Amniotic stem cell (primary cell): ENCODE measurements at places on chromosomes 1 and 21.

- no peak for DNase-seq
These were observed 75.1 kb downstream of the PHTF1 start for GRCh38 chr1:113684153-113684541.

DNA sequence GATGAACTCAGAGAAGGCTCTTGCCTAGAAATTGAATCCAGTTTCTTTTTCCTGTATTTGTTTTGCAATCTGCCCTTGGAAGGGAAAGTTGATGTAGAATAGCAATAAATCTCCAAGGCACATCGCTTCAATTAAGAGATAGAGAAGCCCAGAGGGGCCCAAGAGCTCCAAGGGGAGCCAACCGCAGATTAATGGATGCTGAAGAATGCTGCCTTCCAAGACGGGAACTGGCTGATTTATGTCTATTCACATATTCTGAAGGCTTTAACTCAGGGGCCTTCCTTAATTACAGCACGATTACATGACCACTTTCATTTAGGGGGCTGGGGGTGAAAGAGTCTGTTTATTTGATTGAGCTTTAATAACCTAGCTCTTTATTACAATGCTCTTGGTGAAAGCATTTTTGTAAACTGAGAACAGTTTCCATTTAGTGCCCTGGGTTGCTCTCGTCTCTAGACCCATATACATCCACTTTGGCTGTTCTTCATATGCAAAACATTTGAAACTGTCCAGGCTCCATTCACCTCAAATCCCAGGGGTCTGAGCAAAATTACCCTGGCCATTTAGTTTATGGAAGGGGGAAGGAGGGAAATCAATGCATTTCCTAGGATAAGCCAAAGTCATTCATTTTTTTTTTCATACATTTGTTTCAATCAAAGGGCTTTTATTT, 87.4 kb upstream of the CLDN14 start:
- no peak for DNase-seq

GRCh38 chr1:63868268-63868781, 94.5 kb downstream of the ROR1 start:
- no peak for DNase-seq

DNA sequence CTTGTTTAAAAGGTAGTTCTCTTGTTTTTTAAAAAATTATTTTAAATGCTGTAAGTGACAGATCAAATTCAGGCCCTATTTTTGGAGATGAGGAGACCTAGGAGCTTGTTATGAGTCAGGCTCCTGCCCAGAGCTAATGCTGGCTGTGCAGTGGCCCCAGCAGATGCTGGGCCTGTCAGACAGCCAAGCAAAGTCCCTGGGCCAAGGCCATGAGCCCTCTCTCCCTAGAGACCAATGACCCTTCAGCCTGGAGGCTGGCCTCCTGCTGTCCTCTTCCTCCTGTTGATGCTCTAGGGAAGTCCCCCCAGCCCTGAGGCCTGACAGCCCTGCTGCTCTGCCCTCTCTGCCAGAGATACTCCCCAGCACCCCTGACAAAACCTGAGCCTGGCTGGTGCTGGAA, 128.1 kb upstream of the CTTNBP2NL start:
- no peak for DNase-seq

DNA sequence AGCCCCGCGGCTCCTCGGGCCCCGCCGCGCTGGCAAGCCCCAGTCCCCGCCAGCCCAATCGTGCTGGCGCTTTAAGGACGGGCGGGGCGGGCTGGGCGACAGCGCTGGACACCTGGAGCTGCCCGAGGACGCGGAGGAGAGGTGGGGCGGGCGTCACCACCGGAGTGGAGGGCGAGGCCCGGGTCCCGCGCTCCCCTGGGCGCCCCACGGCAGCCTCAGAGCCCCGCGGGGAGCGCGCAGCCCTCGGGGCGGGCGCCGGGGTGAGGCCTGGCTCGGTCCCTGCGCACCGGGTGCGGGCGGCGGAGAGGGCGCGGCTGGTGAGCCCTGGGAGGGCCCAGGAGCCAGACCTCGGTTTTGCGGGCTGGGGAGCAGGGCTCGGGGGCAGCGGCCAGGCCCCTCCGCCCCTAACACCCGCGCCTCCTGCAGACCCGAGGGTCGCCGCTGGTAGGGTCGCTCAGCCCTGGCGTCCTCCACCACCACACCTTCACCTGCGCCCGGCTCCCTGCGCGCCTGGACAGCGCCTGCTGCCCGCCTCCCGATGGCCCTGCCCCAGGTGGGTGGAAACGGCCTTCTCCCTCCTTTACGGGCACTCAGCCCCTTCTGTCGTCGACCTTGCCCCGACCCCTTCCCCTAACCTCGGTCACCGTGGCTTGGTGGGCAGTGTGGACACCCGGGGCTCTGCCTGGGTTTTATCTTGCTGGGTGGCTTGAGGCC, at the start of gene TMEM61:
Gene TMEM61 (plus strand): TSS at position 101 of the 714 bp plus-strand sequence. CDS start 438 bp downstream, at position 539.
- DNase-seq = no peak

DNA sequence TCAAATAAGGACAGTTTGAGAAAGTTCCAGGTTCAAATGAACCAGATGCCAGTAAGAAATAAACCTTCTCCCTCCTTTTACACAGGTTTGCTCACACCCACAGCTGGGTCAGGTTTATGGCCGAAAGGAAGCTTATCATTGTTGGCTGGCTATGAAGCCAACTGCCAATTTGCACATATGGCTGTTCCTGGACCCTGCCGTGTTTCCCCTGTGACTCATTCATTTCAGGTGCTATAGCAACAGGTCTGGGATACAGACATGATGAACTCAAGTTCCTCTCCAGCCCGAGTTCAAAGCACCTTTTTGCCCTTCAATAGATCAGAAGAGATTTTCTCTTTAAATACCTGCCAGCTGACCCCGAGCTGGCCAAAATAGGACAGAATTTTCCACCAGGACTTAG, 134.4 kb upstream of the SMYD2 start:
- no peak for DNase-seq

- DNase-seq = no peak
These were observed 76.3 kb downstream of the MORN1 start for GRCh38 chr1:2314803-2315673.

GRCh38 chr1:1157426-1157913, 16.2 kb upstream of the TTLL10 start:
- peak; percentile 30 for DNase-seq

- peak; percentile 92 for DNase-seq
These were observed 27.5 kb downstream of the ARID1A start for GRCh38 chr1:26723013-26723991.

DNA sequence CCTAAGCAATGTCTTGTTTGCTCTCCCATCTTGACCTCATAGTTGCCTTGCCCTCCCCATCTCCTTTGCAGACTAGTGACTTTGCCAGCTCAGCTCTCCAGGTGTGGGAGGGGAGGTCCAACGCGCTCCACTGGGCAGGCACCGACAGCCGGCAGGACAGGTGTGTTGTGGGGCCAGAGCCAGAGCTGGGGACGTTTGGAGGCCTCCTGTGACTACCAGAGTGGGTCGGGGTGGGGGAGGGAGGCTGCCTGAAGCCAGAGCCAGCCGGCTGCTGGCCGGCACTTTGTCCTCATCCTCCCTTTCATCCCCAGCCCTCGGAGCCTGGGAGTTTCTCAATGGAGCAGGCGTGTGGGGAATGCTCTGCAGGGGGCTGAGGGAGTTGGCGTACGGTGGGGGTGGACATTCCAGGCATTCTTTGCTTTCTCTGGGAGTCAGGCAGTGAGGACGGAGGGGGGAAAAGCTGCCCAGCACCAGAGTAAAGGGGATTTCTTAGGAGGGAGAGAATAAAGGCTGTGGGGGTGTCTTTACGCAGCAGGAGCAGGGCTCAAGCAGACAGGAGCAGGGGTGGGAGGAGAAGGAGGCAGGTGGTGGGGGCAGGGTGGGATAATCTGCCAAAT, 20.2 kb downstream of the NUAK2 start:
- peak; percentile 61 for DNase-seq

- no peak for DNase-seq
These were observed 13.4 kb downstream of the SERINC2 start for GRCh38 chr1:31426249-31426922.

GRCh38 chr21:16532840-16533239, 803.1 kb downstream of the USP25 start:
- DNase-seq = no peak

GRCh38 chr1:235820061-235820460, 46.6 kb downstream of the LYST start:
- no peak for DNase-seq

DNA sequence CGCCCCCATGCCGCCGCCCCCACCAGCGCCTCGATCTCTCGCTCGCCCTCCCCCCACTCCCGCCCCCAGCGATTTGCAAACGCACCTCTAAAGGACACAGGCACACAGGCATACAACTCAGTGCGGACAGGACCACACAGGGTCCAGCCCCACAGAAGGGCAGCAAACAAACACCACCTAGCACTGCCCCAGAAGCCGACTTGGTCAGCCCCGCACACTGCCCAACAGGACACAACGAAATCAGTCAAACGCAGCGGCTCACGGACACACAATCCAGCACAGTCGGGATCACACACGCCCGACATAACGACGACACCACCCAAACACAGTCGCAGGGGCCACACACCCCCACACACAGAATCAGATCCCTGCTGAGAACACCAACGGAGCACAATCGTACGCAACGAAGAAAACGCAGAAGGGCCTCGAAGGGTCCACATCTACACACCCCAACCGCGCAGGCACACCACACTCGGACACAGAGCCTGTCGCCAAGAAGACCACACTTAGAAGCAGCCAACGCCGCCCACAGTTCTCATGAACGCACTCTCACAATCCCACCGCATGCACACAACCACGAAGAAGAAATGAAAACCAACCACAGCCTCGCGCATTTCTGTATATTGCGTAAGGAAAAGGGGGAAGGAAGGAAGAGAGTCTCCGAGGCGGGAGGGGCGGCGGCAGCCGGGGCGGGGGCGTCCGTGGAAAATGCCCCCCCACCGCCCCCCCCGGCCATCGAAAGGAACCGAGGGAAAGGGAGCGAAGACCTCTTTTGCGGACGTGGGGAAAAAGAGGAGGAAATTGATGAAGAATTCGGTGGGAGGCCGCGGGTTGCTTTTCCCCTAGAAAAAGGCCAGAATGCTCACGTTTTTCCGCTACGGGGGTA, 481 bp downstream of the TAL1 start:
- DNase-seq = no peak

DNA sequence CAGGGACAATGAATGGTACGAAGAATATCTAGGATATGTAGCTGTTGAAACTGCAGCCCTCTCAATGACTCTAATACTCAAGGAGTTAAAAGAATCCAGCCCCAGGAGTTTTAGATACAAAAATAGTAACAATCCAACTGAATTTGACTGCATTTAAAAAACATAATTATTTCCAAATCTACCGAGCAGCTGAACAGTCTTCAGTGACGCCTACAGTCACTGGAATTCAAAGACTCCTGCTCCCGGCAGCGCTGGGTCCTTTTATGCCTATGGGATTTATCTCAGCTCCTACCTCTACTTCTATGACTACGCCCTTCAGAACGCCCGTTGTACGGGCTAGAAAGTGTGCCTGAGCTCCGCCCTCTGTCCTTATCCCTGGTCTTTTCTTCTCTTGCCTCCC, 55.7 kb downstream of the WARS2 start:
- no peak for DNase-seq

- DNase-seq = no peak
These were observed 16.0 kb downstream of the HAO2 start for GRCh38 chr1:119384591-119384990.

DNA sequence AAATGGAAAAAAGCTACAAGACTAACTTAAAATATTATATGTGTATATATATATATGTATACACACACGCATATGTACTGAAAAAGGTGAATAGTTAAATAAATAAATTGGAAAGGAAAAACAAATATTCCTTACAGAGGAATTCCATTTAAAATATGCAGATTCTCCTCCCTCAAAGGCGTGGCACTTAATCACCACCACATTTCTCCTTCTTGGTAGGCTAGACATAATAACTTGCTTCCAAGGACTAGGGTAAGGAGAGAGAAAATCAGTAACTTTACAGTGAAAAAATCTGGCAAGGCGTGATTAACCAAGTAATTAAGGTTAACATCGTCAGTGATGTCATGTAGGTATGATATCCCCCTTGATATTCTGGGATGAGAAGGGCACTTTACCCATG, 84.0 kb upstream of the USP25 start:
- DNase-seq = no peak

- no peak for DNase-seq
These were observed 104.6 kb upstream of the LBR start for GRCh38 chr1:225532240-225532944.

GRCh38 chr1:218537122-218537913, 192.2 kb downstream of the TGFB2 start:
- DNase-seq = no peak

GRCh38 chr1:55180075-55180670, 35.0 kb downstream of the USP24 start:
- DNase-seq = no peak

GRCh38 chr1:34354367-34354766, 177.7 kb downstream of the C1orf94 start:
- no peak for DNase-seq

- no peak for DNase-seq
These were observed 113.5 kb downstream of the GDAP2 start for GRCh38 chr1:117815926-117816325.

DNA sequence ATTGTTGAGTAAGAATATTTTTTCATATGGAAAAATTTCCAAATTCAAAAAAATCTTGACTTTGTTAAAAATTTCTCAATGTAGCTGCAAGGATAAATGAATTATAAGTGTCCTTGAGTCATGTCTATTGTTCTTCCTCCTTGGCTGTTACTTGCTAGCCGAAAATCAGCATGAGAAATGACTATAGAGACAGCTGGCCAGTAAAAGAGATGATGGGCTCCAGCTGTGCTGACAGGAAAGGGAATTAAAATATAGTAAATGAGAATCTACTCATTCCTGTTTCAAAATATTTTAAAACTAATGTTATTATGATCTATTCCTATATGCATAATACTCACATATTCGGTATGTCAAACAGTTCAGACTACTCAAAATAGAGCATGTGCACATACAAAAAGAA, 1292.6 kb downstream of the BRINP3 start:
- DNase-seq = no peak

- DNase-seq = no peak
These were observed 18.6 kb downstream of the PDE9A start for GRCh38 chr21:42671778-42672593.

DNA sequence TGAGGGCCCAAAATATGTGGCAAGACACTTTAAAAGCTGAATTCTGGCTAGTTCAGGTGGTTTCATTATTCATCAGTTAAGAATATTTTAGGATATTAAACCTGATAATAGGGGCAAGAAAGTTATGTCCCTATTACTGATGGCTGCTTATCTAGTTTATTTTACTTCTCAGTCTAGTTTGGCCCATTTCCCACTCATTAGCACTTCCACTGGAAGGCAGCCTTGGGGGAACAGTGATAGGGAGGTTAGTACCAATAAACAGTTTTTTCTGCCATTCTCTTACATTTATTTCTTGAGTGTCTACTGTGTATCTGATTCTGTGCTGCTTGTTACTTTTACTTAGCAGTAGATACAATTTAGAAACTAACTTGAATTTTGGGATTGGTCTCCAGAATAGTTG, 9.0 kb downstream of the PPP1R12B start:
- no peak for DNase-seq

DNA sequence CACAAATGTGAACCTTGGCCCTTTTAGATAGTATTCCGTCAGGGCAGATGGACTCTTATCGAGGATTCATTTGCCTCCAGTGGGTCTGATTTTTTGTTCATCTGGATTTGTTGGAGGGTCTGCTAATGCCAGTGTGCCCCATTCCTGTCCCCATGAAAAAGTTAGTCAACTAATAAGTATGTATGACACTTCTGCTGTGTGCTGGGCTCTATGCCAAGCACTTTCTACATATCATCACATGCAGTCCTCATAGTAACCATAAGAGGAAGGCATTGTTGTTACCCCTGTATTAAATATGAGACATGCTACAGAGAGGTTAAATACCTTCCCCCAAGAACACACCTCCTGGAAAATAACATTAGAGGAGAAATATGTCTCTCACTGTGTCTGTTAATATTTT, 46.6 kb upstream of the MAB21L3 start:
- DNase-seq = no peak
